Foreskin fibroblast (primary cell): ENCODE measurements at places on chromosomes 2 and 18.

- no peak for DNase-seq
Observed at GRCh38 chr2:200525551-200525881, 491 bp upstream of the SGO2 start.

GRCh38 chr2:175161-175786 lies 88.6 kb downstream of the SH3YL1 start:
- no peak for DNase-seq

- no peak for DNase-seq
Observed at GRCh38 chr2:224309176-224309575, 92.7 kb downstream of the FAM124B start.

DNA sequence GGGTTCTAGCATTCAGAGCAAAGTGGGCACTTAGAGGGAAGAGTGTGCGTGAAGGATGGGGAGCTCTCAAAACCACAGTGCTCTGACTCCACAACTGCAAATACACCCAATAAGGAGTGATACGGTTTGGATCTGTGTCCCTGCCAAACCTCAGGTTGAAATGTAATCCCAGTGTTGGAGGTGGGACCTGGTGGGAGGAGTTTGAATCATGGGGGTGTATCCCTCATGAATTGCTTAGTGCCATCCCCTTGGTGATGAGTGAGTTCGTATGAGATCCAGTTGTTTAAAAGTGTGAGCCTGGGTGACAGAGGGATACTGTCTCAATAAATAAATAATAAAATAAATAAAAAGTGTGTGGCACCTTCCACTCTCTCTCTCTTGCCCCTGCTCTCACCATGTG lies 50.3 kb upstream of the CCDC85A start:
- no peak for DNase-seq

- DNase-seq = no peak
Observed at GRCh38 chr2:79005216-79005615, 20.3 kb upstream of the REG3G start.
